Bronchial epithelial cell (primary cell): ENCODE measurements at places on chromosomes 2 and 18. TPM values are rescaled to one million over a fixed set of nuclear protein-coding genes. Genes with fewer than 3 reads are reported as not detected.
A peak's percentile ranks its signal among the peaks of the same experiment; 100 is the strongest.

GAREM1 gene
- total RNA-seq: 10.0 and 14.1 TPM in 2 replicates

RAD51AP2 gene
- total RNA-seq: 0.13 TPM in 1 of 2 replicates, not detected in the other

FABP1 gene
- not detected in 2 replicates for total RNA-seq

DUSP19 gene
- under 0.01 and 0.38 TPM in 2 replicates for total RNA-seq

LHCGR gene
- total RNA-seq: not detected in 2 replicates

FBXO41 gene
- 1.6 and 1.8 TPM in 2 replicates for total RNA-seq

HOXD10 gene
- total RNA-seq: not detected in 2 replicates

MEP1B gene
- not detected in 2 replicates for total RNA-seq

MSTN gene
- under 0.01 TPM in 1 of 2 replicates, not detected in the other for total RNA-seq

CFC1 gene
- not detected in 2 replicates for total RNA-seq

OTOS gene
- not detected in 2 replicates for total RNA-seq

GRCh38 chr2:152402780-152403759 lies 68.1 kb downstream of the FMNL2 start:
- DNase-seq: no peak

- no peak for DNase-seq
Measured at GRCh38 chr2:190974629-190975361, 39.2 kb downstream of the STAT1 start.

DNA sequence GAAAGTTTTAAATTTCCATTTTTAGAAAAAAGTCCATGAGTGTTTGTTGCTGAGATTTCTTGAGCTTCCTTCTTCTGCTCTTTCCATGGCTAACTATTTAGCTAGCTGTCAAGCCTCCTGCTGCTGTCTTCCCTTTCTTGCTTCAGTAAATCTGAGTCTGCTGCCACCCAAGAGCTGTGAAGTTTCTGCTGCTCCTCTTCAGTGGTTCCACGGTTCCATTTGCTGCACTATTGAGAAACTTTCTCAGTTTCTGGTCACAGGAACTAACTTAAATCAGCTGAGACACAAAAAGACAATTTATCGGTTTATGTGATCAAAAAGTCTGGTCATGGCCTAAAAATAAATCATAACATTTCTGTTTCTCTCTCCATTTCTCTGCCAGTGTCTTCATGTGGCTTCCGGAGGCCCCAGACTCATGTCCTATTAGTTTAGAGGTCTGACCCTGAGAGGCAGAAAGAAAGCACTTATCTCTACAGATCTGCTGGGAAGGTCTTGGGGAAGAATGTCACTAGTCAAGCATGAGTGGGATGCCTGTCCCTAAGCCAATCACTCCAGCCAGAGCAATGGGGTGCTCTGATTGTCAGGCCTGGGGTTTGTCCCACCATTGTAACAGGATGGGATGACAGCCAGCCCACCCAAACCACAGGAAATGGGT lies 73.0 kb upstream of the ARL4C start:
- DNase-seq: no peak

GRCh38 chr2:100577777-100578176 lies 15.0 kb downstream of the PDCL3 start:
- peak; percentile 46 for DNase-seq

- no peak for DNase-seq
Measured at GRCh38 chr2:84201158-84201557, 257.9 kb downstream of the SUCLG1 start.

DNA sequence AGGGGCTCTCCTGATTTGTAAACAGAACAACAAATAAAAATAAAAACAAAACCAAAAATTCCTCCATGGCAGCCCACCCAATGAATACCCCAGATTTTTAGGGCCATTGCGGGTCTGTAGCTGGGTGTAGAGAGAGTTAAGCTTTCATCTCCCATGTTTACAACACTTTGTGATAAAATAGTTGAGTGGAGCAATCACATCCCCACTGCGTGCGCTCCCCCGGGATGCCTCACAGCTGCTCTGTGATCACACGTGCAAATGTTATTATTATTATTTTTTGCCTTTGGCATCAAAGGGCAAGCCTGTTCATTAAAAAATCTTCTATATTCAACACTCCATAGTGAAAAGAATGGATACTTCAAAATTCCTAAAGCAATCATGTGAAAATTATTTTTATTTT lies 118.0 kb downstream of the MBP start:
- no peak for DNase-seq

- no peak for DNase-seq
Measured at GRCh38 chr18:68676913-68677312, 38.0 kb downstream of the TMX3 start.

GRCh38 chr2:239389414-239390329 lies 11.1 kb downstream of the HDAC4 start:
- no peak for DNase-seq

GRCh38 chr18:52435301-52435700 lies 95.3 kb downstream of the DCC start:
- DNase-seq: no peak

GRCh38 chr2:202344178-202344577 lies 31.9 kb upstream of the BMPR2 start:
- DNase-seq: peak; percentile 91

DNA sequence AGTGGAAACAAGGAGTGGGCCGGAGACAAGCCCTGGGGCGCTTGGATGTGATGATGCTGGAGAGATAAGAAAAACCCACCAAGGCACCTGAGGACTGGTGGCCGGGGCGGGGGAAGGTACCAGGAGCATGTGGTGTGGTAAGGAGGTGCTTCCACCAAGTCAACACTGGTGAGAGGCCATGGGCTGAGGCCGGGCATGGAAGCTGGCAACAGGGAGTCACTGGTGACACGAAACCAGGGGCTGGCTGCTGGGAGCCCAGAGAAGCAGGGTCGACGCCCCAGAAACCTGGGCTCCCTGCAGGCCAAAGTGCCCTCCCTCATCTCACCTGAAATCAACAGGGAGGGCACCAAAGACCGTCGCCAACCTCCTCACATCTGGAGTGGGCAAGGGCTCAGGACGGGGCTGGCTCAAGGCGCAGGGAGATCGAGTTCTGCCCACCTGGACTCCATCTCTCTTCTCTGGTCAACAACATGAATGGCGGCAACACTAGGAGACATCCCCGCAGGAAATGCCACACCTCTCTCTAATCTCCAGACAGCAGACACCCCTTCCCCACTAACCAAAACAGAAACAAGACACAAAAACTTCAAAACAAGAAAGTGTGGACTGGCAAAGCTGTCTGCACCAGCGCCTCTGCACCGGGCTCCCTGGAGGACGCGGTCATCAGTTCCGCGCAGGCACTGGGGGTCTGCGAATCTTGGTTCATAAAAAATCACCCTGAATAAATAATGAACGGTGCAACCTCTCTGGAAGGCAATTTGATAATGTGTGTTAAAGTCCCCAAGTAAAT lies 185.5 kb downstream of the HDAC4 start:
- no peak for DNase-seq

GRCh38 chr2:119809339-119810048 lies 49.8 kb downstream of the PTPN4 start:
- DNase-seq: peak; percentile 49

GRCh38 chr2:8436585-8436984 lies 245.3 kb upstream of the ID2 start:
- DNase-seq: no peak

DNA sequence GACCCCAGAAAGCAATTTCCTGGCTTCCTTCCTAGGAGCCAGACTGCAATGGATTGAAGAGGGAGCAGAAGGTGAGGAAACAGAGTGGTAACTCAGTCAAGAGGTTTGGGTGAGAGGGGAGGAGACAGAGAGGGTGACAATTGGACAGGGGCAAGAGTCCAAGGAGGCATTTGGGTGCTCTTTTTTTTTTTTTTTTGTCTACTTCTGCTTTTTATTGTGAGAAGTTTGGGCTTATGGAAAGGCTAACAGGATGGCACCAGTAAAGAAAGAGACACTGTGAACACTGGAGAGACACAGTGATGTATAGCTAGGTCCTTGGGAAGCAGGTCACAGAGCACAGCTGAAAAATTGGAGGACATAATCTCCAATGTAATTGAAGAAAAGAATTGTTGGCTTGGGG lies 25.0 kb downstream of the CYBRD1 start:
- DNase-seq: no peak

- peak; percentile 95 for DNase-seq
Measured at GRCh38 chr18:61896757-61897156, 4.0 kb upstream of the RNF152 start.

DNA sequence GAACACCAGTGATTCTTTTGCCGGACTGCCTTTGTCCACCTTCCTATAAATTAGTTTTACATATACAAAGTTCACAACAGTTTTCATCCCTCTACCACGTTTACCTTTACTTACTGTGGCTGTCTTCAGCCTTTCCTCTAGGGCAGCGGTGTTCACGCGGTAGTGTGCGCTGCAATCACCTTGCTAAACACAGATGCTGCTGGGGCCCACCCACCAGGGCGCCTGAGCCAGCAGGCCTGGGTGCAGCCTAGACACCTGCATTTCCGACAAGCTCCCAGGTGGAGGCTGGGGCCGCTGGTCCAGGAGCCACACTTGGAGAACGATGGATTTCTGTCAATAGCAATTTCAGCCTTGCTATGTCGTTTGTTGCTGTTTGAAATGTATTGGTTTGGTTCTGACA lies 83.1 kb downstream of the NDUFA10 start:
- no peak for DNase-seq

GRCh38 chr2:23211987-23212583 lies 172.9 kb upstream of the KLHL29 start:
- no peak for DNase-seq

DNA sequence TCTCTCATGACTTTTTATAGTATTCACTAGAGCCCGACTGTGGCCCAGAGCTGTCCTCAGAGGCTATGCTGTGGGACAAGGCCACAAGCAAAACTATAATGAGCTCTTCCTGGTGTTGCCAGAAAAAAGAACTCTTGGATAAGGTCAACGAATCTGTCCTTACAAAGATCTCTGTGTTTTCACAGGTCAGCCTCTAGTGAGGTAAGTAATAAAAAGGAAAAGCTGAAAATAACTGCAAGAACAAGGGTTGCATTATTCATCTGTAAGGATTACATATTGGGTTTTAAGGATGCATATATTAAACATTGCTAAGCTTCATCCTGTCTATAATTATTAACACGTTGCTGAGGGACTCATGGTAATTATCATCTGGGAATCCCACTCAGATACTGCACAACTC lies 62.8 kb upstream of the ATL2 start:
- no peak for DNase-seq

DNA sequence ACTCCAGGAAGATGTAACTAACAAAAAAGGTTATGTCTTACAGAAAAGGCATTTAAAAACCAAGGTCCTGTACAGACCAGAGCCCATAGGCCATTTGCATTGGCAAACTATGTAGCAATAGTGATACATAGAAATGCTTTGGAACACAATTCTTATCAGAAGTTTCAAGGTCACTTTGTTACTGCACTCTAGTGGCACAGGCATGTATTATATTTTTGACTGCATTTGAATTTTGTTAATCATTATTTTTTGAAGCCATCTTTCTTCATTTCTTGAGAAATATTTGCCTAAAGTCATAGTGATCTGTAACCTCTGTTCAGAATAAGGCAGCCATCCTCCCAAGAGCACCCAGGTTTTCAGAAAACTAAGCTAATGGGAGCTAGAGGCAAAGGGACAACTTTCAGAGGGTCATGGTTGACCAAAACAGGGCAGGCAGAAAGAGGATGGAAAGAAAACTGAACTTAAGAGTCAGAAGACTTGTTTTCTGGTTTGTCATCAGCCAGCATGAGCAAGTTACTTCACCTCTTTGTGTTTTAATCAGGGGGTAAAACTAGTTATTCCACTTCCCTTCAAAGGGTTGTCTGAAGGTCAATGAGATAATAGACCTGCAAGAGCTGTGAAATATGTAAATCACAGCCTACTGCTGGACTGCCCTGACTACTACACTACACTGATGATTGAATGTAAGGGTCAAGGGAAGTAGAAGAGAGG lies 41.5 kb downstream of the SLC38A11 start:
- peak; percentile 90 for DNase-seq

- no peak for DNase-seq
Measured at GRCh38 chr2:85032621-85033020, 61.7 kb downstream of the KCMF1 start.

DNA sequence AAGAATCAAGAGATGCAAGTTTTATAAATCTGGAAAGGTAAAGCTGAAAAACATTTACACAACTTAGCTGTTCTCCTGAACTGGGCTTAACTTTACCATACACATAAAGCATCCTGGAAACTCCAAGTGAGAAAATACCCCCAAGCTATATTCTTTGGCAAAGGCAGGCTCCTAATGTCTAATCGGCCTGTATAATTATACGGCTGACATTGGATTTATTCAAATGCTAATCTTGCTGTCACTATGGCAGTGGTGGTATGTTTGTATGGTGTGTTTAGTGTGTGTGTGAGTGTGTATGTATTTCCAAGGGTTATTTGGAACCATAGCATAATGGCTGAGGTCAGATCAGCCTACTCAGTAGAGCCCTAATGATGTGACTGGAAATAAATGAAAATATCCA lies 1031.8 kb upstream of the ZEB2 start:
- no peak for DNase-seq

- DNase-seq: no peak
Measured at GRCh38 chr2:239594772-239595608, 194.2 kb upstream of the HDAC4 start.

DNA sequence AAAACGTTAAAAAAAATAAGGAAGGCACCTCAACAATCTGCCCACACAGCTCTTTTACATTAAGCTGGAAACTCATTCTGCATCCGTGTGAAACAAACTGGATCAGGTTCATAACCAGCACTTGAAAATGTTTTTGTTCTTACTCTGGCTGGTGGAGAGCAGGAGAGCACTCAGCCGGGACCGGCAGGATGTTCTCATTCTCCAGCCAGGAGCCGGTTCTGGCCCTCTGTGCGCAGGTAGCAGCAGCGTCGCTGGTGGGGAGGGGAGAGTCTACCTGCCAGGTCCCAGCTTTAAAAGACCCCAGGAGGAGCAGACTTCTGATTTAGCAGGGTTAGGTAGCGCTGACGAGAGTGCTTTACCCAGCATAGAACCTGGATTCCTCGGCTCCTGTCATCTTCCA lies 834.9 kb upstream of the SALL3 start:
- no peak for DNase-seq

DNA sequence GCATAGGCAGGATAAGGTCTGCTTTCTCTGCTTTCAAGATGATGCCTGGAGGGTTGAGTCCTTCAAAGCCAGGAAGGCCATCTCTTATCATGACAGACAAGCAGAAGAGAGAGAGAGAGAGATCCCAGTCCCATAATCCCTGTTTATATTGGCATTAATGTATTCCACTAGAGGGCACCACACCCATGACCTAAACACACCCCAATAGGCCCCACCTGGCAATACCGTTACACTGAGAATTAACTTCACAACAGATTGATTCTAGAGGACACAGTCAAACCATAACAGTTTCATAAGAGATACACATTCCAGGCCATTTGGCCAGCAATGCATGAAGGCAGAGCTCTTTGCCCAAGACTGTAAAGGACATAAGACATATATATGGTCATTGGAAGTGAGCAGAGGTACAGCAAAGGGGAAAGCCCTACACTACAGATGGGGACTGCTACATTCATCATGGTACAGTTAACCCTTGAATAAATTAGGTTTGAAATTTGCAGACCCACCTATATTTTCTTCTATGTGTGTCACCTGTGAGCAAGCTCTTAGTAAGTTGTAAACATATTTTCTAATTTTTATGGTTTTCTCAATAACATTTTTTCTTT lies 1516.1 kb downstream of the RPIA start:
- DNase-seq: peak; percentile 3

- DNase-seq: no peak
Measured at GRCh38 chr2:8433390-8433789, 248.5 kb upstream of the ID2 start.
